Activated T-helper 1 cell treated with anti-CD3 and anti-CD28 coated beads, Interleukin-2, amount 50 U/mL, for 16 hours (primary cell): ENCODE measurements at places on chromosomes 16 and 17.

DNA sequence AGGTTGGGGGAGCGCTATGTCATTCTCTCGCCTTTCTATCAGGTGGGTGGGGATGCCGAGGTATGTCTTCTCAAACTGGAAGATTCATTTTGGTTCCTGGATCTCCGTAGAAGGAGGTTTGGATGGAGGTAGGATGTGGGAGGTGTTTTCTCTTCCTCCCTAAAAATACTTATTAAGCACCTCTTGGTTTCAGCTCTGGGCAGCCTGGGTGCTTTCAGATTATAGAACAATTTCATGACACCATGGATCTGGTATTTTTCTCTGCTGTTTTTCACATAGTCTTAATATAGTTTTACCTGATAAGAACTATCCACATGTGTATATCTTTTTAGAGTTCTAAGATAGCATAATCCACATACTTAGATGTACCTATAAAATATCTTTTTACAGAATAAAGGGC, 92.9 kb downstream of the YPEL2 start:
- no peak for DNase-seq

DNA sequence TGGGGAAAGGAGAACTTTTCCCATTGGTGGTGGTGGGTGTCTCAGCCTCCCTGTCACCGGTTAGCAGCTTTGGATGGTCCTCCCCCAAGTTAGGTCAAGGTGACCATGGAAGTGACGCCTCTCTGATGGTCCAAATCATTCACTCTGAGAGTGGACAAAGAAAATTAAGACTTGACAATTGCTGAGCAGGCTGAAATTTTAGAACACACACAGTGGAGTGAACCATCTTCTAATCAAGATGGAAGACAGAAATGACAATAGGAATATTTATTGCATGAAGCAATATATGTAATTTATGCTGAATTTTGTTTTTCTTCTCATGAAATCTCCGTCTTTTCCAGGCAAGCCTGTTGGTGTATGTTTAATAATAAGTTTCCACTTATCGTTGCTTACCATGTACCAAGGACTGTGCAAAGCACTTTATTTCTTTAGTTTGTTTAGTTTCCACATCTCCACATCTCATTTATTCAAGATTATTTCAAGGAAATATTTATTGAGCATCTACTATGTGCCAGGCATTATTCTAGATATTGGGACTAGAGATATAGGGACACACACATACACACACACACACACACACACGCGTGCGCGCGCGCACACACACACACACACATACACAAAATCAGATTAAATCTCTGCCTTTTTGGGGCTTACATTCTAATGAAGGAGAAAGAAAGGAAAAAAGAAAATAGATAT, 44.0 kb upstream of the TAC4 start:
- no peak for DNase-seq

GRCh38 chr17:66850692-66851091, 15.8 kb downstream of the CACNG5 start:
- no peak for DNase-seq

DNA sequence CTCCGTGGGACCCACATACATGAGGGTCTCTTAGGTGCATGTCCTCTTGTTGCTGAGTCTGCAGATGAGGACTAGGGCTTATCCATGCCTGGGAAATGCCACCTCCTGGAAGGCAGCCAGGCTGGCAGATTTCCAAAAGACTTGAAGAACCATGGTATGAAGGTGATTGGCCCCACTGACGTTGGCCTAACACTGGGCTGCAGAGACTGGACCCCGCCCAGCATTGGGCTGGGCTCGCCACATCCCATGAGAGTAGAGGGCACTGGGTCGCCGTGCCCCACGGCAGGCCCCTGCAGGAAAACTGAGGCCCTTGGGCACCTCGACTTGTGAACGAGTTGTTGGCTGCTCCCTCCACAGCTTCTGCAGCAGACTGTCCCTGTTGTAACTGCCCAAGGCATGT, 38.2 kb upstream of the IL21R start:
- DNase-seq: no peak

DNA sequence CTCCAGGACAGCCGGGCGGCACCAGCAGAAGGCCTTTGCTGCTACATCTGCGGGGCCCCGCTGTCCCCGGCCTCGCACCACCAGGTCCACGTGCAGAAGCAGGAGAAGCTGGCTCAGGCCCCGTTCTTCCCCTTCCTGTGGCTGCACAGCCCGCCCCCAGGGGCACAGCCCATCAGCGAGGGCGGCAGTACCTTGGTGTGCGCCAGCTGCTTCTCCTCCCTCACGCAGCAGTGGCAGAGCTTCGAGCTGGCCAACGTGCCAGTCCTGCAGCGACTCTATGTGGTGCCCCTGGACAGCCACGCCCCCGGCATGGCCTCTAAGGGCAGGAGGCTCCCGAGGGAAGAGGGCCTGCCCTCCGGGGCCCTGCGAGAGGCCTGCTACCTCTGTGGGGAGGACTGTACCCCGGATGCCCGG, 58.3 kb upstream of the CIBAR2 start:
- no peak for DNase-seq

DNA sequence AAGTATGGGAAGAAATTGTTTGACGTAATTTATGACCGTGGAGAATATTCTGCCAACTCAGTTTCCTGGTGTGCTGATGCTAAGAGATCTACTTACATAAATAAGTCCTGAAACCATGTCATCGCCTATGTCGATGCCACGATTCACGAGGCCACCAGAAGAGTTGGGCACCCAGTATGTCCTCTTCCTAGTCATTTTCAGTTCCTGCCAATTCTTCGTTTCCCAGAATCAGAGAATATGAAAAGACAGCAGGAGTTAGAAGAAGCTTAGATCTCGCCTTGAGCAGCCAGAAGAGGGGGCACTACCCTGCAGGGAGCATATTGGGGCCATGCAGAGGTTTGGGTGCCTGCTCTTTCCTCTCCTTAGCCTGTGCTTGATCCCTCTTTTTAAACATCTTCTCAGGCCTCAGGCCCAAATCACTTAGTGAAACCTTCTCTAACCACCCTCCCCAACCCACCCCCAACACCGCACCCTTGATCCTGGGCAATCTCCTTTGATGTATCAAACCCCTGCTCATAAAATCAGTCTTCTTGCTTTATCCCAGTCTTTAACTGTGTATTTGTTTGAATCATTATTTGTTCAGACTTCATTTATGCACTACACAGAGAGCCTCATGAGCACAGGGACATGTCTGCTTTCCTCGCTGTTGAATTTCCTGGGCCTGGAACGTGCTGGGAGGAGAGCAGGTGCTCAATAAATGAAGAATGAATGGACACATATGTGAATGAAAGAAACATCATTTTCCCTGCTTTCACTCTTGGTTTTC, 12.2 kb upstream of the LONP2 start:
- no peak for DNase-seq

GRCh38 chr16:35552763-35553162, 2093.4 kb downstream of the TP53TG3F start:
- no peak for DNase-seq

- DNase-seq: no peak
Observed at GRCh38 chr16:49665482-49666230, 190.3 kb downstream of the ZNF423 start.

DNA sequence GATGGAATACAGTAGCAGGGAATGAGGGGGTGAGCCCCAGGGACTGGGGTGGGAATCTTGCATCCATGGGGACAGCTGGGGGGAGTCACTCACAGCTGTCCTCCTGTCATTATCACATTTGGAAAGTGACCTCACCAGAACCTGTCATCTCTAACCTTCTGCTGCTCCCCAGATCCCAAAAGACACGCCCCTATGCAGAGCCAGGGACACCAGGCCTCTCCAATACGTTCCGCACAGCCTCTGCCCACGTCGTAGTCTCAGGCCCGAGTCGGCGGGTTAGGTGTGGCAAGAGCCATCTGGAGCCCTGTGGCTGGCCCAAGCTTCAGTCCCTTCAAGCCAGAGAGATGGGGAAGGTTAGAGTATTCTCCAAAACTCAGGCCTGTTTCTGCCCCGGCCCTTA, 214.3 kb downstream of the ENGASE start:
- no peak for DNase-seq

DNA sequence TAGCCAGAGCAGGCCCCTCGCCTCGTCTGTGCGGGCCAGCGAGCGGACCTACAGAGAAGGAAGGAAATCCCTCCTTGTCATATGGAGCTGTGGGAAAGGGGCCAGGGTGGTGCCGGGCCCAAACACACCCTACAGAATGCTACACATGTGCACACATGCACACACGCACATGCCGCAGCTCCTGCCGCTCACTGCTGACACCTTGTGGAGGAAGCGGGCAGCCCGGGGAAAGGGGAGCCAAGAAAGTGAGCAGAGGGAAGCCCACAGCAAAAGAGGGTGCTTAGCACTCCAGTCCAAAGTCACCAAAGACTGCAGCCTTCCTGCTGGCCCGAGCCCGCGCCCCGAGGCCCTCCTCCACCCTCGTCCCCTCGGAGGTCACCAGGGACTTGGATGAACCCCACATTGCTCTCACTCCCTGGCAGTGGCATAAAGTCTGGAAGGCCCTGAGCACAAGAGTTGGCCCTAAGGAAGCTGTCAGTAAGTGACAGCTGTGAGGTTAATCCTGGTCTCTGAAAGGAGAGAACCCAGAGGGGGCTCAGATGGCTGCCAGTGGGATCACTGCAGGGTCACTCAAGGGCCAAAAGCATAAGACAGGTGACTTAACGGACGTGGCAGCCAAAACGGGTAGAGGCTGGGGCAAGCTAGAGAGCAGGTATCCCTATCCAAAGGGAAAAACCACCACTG, 68.2 kb downstream of the MYO18A start:
- peak; percentile 48 for DNase-seq

DNA sequence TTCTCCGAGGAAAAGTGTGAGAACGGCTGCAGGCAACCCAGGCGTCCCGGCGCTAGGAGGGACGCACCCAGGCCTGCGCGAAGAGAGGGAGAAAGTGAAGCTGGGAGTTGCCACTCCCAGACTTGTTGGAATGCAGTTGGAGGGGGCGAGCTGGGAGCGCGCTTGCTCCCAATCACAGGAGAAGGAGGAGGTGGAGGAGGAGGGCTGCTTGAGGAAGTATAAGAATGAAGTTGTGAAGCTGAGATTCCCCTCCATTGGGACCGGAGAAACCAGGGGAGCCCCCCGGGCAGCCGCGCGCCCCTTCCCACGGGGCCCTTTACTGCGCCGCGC, at the start of gene ERBB2:
TSS of gene ERBB2 (plus strand) at position 247 of the 330 bp plus-strand sequence. CDS start 175 bp downstream, outside the sequence.
- DNase-seq: no peak

DNA sequence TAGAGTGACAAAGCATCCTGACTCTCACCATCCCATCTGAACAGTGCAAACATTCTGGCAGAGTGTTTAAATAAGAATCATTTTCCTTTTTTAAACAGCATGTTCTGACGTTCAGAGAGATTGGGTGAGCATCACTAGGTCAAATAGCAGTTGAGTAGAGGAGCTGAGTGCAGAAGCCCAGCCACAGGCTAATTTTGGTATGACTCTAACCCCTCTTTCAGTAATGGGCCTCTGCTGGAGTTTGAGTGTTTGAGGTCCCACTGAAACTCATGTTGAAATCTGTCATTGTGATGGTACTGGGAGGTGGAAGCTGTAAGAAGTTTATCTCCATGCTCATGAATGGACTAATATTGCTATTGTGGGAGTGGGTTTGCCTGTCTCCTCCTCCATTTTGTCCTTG, 194.4 kb downstream of the SALL1 start:
- no peak for DNase-seq

- DNase-seq: no peak
Observed at GRCh38 chr16:2056681-2057407, 9.1 kb downstream of the TSC2 start.

GRCh38 chr17:49759203-49759602, 4.7 kb downstream of the FAM117A start:
- no peak for DNase-seq

DNA sequence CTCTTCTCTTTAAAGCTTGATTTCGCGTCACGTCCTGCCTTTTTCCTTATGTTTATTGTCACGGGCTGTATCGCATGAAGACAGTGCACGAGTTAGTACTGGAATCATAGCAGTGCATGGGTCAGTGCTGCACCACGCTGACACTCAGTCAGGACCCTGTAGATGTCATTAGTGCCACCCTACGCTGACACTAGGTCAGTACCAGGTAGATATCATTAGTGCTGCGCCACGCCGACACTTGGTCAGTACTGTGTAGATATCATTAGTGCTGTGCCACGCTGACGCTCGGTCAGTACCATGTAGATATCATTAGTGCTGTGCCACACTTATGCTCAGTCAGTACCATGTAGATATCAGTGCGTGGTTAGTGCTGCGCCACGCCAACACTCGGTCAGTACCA, 106.2 kb upstream of the ZNF469 start:
- no peak for DNase-seq

- DNase-seq: no peak
Observed at GRCh38 chr17:68197091-68197996, 50.5 kb upstream of the AMZ2 start.

DNA sequence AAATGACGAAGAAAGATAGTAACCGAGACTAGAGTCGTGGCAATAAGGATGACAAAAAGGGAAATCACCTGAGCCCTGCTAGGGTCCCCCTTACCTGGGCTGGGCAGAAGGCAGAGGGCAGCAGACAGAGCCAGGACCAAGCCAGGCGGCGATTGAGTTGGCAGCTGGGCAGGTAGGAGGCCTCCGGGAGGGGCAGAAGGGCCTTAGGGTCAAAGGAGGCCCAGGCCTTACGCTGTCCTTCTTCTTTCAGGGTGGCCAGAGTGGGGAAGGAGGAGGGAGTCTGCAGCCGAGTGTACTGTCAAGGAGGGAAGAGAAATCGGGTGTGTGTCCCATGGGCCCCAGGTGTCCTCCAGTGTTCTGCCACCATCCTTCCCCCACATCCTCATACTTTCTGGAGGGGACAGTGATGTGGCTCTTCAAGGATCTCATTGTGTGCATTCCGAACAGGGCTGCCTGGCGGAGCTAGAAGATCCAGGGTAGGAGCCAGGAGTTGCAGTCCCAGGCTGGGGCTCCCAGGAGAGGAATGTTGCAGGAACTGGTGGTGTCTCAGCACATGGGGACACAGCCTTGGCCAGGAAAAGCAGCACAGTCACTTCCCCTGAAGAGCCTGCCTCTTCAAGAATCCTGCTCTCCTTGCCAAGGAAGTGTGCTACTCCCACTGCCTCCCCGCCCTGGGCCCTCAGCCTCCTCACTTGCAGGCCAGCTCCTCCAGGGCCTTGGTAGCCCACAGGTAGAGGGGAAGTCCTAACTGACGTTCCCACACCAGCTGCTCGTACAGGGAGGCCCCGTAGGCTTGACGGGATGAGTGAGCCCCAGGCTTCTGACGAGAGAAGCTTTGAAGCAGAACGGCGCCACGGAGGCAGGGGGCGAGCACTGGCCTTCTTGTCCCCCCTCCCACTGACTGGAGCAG, 13.2 kb downstream of the CTC1 start:
- no peak for DNase-seq

DNA sequence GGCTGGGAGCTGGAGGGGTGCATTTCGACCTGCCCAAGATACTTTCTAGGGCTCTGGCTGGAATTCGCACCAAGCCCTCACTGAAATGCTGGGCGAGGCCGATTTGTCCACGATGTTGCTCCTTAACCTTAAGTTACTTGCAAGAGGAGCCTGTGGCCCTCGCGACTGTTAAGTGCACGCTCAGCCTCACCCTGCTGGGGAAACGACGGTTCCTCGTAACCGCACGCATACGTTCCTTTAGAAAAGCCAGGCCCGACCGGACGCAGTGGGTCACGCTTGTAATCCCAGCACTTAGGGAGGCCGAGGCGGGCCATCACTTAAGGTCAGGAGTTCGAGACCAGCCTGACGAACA, 607 bp upstream of the NCOR1 start:
- peak; percentile 2 for DNase-seq
